ENCODE measurements at places on chromosomes 4 and X.

DNA sequence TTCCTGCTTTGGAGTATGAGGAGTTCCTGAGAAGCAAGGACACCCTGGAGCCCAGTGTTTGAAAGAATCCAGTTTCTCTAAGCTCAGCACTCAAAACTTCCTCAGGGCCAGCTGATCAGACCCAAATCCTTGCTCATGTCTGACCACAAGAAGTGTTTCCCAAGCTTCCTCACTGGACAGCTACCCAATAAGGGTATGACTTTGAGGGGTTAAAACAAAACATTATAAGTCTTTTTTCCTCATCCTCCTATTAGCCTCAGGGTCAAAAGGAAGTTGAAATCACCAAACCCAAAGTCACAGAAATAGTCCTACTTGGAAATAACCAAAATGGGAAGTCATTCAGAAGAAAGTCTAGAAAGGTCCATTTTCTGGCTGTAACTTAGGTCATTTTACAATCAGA lies 13.7 kb downstream of the ZBTB33 start:
- DNase-seq, result no peak

- DNase-seq, result no peak
Observed at GRCh38 chr4:7390336-7390735, 44.4 kb downstream of the PSAPL1 start.

GRCh38 chr4:105972946-105973621 lies 77.8 kb downstream of the NPNT start:
- DNase-seq, result no peak

DNA sequence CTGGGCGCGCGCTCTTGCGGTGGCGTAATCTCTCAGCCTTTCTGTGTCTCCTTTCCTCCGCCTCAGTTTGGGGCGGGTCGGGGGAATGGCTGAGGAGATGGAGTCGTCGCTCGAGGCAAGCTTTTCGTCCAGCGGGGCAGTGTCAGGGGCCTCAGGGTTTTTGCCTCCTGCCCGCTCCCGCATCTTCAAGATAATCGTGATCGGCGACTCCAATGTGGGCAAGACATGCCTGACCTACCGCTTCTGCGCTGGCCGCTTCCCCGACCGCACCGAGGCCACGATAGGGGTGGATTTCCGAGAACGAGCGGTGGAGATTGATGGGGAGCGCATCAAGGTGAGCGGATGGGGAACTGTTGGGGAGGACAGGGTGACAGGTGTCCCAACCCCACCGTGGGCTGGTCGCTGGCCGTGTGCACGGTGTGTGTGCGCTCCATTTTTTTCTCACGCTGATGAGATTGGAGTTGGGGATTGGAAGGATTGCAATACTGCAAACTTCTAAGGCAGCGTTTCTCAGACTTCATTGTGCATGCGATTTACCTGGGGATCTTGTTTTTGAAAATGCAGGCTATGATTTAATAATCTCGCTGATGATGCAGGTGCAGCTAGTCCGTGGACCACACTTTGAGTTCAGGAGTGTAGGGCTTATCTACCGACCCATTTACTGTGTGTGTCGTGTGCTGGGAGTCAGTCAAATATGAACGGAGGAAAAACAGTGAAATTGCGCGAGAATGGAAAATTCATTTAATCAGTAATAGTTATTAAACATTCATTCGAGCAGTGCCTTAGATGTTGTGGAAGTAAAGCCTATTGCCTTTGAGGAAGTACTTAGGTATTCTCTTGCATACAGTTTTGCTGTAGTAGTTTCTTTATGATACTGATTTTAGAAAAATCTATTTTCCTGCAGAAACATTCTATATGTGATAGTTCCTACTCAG lies at the start of gene RAB33B:
RAB33B (plus strand) TSS at position 11 of the 935 bp plus-strand sequence; CDS start at position 86, 75 bp downstream.
- DNase-seq, result no peak

DNA sequence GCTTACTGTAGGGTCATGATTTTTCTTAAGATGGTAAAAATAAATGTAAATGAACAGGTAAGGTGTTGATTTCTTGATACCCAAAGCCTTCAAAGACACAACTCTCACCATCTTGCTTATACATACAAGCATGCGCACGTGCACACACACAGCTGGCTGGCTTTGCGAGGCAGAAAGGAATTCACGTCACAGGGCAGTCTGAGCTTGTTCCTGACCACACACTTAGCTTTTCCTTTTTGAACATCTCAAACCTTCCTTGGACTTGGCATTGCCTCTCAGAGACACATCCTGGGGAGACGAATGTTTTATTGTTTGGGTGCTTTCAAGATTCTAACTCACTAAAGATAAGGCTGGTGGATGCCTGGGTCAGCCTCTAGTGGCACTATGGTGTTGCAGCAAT lies 175.0 kb downstream of the NHS start:
- DNase-seq, result no peak

DNA sequence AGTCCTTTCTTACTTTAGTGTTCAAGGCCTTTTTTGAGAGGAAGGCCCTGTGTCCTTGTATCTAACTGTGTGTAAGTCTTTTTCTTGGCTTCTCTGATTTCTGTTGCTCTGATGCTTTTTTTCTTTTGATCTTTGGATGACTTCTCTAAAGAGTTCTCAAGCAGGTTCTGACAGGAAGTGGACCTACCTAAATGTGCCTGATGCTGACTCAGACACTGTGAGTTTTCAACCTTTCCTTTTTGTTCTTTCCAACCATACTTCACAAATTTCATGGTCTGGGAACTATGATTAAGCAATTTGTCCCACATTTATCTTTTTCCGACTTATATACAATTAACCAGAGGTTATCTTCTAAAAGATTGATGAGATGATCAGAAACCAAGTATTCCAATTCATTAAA lies 96.5 kb downstream of the SYTL5 start:
- no peak for DNase-seq

GRCh38 chr4:31545755-31546154 lies 825.6 kb downstream of the PCDH7 start:
- DNase-seq, result no peak

- no peak for DNase-seq
Observed at GRCh38 chr4:151331276-151332042, 6.1 kb upstream of the SH3D19 start.

- no peak for DNase-seq
Observed at GRCh38 chr4:47120783-47121182, 89.4 kb downstream of the GABRB1 start.

DNA sequence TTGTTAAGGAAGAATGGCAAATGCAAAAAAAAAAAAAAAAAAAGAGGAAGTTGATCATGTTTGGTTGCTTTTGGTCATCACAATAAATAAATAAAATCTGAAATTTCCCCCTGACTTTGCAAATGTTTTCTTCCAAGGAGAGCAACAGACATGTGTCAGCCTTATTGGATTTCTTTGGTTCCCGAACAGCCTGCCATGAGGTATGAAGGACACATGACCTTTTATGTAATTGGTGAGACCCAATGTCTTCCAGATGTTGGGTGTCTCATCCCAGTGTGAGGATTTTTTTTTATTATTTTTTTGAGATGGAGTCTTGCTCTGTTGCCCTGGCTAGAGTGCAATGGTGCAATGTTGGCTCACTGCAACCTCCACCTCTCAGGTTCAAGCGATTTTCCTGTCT lies 24.6 kb upstream of the CD99 start:
- DNase-seq, result no peak

- DNase-seq, result no peak
Observed at GRCh38 chr4:151231915-151232595, 44.9 kb upstream of the PRSS48 start.

- DNase-seq, result peak; percentile 47
Observed at GRCh38 chrX:153662266-153662665, 11.3 kb downstream of the PNCK start.

- DNase-seq, result no peak
Observed at GRCh38 chr4:88971536-88971935, 85.4 kb downstream of the FAM13A start.

DNA sequence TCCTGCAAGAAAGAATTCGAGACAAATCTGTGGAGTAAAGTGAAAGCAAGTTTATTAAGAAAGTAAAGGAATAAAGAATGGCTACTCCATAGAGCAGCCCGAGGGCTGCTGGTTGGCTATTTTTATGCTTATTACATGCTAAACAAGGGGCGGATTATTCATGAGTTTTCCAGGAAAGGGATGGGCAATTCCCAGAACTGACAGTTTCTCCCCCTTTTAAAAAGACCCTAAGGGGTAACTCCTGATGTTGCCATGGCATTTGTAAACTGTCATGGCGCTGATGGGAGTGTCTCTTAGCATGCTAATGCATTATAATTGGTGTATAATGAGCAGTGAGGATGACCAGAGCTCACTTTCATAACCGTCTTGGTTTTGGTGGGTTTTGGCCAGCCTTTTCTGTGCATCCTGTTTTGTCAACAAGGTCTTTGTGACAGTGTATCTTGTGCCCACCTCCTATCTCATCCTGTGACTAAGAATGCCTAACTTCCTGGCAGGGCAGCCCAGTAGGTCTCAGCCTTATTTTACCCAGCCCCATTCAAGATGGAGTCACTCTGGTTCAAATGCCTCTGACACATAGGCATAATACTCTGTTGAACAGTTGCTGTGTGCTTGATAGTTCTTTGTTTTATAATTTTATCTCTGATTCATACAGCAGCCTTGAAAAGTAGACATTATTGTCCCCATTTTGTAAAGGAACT lies 25.8 kb downstream of the GAB1 start:
- no peak for DNase-seq

DNA sequence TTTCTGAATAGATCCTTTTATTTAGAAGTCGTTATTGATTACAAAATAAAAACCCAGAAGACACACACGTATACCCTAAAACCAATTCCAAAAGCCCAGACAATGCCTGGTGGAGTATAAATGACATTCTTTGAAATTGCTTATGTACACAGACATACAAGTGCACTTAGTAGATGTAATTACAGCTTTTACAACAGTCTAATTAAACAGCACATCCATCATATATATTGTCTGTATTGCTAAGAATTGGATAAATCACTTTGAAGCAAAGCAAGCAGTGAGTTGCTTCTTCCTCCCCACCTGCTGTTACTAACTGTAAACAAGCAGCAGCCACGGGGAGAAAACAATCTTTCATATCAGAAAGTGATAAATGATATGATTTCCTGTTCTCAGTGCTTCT lies 645.7 kb downstream of the TLL1 start:
- no peak for DNase-seq

GRCh38 chrX:53257166-53257565 lies 24.2 kb downstream of the IQSEC2 start:
- DNase-seq, result no peak

DNA sequence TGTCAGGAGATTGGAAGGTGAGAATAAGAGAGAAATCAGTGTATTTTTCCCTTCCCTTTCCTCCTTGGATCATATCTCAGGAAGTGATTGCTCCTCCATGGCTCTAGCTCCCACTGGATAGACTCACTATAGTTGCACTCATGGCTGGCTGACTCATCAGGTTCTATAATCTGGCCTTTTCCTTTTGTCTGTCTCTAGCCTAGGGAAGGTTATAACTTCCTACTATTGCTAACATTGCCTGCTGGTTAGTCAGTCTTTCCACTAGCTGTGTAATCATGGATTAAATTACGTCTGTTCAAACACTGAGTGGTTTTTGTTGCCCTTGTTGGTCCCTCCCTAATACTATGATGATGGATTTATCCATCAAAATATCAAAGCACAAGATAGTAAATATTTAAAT lies 195.5 kb upstream of the VEGFC start:
- no peak for DNase-seq

GRCh38 chr4:10182446-10183424 lies 66.1 kb upstream of the WDR1 start:
- DNase-seq, result no peak

DNA sequence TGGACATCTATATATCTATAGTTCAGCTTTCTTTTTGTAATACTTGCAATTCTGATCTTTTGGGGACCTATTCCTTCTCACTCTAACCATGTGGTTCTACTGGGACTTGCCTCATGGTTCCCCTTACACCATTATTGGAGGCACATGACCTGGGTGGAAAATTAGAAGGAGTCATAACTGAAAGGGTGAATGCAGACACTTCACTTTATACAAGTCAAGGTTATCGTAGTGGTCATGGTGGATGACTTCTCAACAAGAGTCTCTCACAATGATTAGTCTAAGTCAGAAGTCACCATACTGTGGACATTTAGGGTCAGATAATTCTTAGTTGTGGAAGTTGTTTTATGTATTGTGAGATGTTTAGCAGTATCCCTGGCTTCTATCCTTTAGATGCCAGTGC lies 10.5 kb upstream of the EIF4E start:
- DNase-seq, result no peak

DNA sequence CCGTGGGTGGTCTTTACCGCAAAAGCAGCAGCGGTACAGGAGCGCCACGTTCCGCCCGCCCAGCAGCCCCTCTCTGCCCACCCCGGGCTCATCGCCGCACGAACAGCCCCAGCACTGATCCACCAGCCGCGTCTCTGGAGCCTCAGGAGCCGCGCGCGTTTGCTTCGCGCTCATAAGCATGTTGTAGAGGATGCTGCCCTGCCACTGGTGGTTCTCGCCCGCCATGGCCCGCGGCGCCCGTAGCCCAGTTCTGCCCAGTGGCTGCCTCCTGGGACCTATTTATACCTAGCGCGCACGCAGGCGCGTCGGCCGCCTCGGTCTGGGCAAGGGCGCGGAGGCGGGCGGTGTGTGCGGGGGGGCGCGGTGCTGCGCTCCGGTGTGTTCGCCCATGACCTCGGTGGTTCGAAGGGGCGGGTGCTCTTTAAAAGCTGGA lies at the start of gene NR0B1:
NR0B1 (minus strand) TSS at position 252 of the 433 bp plus-strand sequence; CDS start at position 225, 27 bp downstream.
- no peak for DNase-seq

DNA sequence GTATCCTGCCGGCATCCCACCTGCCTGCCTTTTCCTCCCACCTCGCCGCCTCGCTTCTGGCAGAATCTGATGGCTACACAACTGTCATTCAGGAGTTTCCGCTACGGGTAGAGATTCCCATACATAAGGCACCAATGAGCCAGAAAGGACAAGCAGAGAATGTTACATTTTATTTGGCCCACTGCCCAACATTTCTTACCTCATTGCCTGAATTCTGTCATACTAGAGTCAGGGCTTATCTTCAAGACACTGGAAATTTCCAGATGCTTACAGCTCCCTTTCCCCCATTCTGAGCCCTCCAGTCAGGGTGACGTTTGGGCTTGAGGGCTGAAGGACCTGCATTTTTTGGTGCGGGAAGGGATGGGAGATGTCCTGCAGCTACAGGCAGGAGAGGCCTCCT lies 113.0 kb downstream of the NHS start:
- no peak for DNase-seq

- DNase-seq, result no peak
Observed at GRCh38 chrX:51776851-51777250, 33.6 kb downstream of the GSPT2 start.

Measured in CD4-positive, alpha-beta T cell treated with Interleukin-15 for 1 hour (primary cell).